ENCODE measurements at places on chromosomes 1 and 21.

GRCh38 chr1:63642901-63643300 is 49.7 kb downstream of the PGM1 start:
- DNase-seq, result no peak

DNA sequence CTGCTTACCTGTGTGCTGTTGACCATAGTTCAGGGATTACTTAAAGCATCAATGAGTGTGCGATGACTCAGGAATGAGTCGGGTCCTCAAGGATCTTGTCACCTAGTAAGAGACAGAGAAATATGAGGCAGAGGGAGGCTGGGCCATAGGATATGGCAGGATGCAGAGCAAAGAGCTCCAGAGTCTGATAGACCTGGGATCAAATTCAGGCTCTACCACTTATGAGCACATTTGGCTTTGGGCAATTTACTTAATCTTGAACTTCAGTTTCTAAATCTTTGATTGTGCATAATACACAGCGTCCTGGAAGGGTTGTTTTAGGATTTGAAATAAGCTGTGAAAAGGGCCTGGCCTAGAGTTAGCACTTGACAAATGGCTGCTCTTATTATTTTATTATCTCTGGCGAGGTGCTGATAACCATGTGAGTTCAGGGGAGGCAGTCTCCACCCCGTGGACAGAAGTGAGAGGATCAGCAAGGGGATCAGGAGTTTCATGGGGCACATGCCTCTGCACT is 94.5 kb downstream of the ROR1 start:
- no peak for DNase-seq

GRCh38 chr1:109185990-109186732 is 27.6 kb upstream of the SARS1 start:
- no peak for DNase-seq

GRCh38 chr1:218454700-218455282 is 109.7 kb downstream of the TGFB2 start:
- DNase-seq, result no peak
